ENCODE measurements at places on chromosomes 11 and 22.

GRCh38 chr22:22720201-22720723 is 75.8 kb downstream of the GGTLC2 start:
- DNase-seq: peak; percentile 26

- DNase-seq: no peak
These were observed 53.5 kb upstream of the MYEOV start for GRCh38 chr11:69240332-69241074.

GRCh38 chr11:74182635-74183034 is 11.5 kb downstream of the PPME1 start:
- no peak for DNase-seq

- DNase-seq: no peak
These were observed 1127.1 kb upstream of the CNTN5 start for GRCh38 chr11:97893612-97894011.

DNA sequence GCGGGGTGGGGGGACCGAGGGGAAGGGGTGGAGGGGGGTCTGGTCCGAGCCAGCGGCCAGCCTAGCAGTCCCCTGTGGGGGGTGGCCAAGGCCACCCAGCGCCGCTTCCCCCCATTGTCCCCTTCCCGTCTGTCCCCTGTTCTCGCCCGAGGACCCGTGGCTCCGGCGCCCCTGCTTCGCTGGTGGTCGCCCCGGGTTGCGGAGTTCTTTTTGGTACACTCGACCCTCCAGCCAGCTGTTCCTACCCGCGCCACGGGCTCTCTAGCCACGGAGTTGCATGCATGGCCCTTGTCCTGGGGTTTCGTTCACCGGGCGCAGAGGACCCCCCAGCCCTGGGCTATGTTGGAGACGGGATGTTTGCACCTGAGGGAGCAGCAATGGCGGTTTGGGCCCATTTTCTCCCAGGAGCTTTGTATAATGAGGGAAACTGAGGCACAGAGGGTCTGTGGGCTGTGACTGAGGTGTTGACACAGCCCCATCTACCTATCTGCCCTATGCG is 489 bp downstream of the RNF214 start:
- DNase-seq: no peak

GRCh38 chr11:69366591-69366990 is 72.6 kb downstream of the MYEOV start:
- no peak for DNase-seq

- no peak for DNase-seq
These were observed 193.1 kb upstream of the LARGE1 start for GRCh38 chr22:34113381-34113780.

- DNase-seq: no peak
These were observed 12.6 kb downstream of the TNNT3 start for GRCh38 chr11:1932105-1932480.

GRCh38 chr11:13193613-13194012 is 84.0 kb upstream of the BMAL1 start:
- no peak for DNase-seq

All from activated CD4-positive, alpha-beta T cell treated with anti-CD3 and anti-CD28 coated beads for 4 hours (primary cell).